Smooth muscle cell of trachea (primary cell): ENCODE measurements at places on chromosomes 2 and 18. TPM values are rescaled to one million over a fixed set of nuclear protein-coding genes. Genes with fewer than 3 reads are reported as not detected.

The REG1B gene
- total RNA-seq, result not detected in 2 replicates

The FHOD3 gene
- 18.8 and 22.3 TPM in 2 replicates for total RNA-seq

The MOCOS gene
- 5.5 and 13.7 TPM in 2 replicates for total RNA-seq

The ANKRD30BL gene
- total RNA-seq, result not detected in 2 replicates
